Central memory CD4-positive, alpha-beta T cell (primary cell): ENCODE measurements at places on chromosomes 2 and 18.

DNA sequence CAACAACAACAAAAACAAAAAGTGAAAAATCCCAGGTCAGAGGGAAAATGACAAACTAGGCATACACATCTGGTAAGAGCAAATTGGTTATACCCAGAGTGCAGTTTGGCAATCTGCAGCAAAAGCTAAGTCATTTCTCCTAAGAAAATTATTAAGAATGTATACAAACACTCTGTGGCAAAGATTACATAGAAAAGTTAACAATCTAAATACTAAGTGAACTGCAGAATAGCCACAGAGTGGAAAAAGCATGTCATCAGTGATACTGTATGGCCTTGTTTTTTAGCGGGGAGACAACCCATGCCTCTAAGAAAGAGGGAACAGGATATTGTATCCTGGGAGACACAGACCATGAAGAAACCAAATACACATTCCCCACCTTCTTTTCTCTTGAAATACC lies 136.0 kb upstream of the ITGB6 start:
- DNase-seq, result no peak

GRCh38 chr2:11832531-11832930 lies 86.1 kb downstream of the LPIN1 start:
- no peak for DNase-seq

- no peak for DNase-seq
These were observed 24.1 kb downstream of the POLE4 start for GRCh38 chr2:74982577-74982976.

DNA sequence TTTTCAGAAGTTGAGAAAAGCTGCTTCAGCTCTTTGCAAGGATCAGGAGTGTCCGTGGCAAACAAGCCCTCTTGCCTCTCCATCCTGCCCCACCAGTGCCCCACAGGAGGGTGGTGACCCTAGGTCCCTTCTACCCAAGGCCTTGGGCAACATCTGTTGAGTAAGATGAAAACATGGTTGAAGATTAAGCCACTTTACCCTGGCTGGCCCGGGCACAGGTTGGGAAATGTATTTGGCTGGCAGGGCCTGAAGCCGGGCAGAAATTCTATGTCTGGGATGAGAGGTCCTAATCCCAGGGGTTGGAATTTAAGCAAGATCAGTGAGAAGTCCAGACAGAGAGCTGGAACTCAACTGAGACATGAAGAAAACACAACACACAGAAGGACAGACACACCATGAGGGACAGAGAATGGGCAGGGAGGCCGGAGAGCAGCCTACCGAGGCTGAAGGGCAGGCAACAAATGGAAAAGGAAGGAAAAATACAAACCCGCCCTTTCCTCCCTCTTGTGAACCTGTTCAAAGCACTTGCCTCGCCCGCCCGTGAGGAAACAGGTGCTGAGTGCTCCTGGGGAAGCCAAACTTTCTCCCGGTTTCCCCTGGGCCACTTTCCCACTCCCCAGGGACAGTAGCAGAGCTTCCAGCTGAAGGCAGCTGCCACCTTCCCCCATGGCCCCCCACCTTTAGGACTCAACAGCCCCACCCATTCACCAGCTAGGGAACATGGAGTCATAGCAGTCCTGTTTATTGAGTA lies 86.1 kb downstream of the TNS1 start:
- DNase-seq, result no peak

DNA sequence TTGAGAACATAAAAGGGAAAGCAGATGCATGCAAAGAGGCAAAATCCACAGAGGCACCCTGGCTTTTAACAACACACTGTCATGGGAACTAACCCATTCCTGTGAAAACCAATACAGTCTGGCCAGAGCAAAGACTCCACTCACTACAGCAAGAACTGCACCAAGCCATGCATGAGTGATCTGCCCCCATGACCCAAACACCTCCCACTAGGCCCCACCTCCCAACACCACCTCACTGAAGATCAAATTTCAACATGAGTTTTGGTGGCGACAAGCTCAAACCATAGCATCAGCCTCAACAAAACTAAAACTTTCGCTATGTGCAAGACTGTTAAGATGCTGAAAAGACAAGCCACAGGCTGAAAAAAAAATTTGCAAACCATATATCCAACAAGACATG lies 162.8 kb downstream of the SMAD2 start:
- no peak for DNase-seq

- no peak for DNase-seq
These were observed 211.2 kb downstream of the SMAD2 start for GRCh38 chr18:47719096-47719780.

DNA sequence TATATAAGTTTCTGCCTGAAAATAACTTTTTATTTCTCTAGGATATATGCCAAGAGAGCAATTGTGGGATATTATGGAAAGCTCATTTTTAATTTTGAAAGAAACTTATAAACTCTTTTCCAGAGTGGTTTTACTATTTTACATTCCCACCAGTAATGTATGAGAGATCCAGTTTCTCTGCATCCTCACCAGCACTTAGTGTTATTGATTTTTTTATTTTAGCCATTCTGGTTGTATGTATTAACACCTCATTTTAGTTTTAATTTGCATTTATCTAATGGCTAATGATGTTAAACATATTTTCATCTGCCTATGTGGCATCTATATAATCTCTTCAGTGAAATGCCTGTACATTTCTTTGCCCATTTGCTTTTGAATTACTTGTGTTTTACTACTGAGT lies 597.7 kb upstream of the RAB6C start:
- no peak for DNase-seq

DNA sequence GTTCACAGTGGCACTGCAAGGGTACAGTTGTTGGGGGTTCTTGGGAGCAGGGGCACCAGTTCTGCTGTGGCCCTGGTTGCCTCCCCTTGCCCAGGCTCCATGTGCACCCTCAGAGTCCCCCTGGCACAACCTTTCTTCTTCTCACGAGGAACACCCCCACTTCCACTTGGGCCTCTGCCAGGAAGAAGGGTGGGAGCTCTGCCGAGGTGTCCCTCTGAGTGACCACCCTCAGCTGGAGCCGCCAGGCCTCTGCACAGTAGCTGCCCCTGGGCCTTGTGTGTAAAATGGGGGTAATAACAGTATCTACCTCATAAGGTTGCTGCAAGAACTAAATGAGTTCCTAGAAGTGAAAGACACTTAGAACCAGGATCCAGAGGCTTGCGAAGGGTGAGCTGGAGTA lies 8.4 kb downstream of the TPRKB start:
- DNase-seq, result no peak

GRCh38 chr2:12051831-12052230 lies 305.4 kb downstream of the LPIN1 start:
- DNase-seq, result no peak

- DNase-seq, result no peak
These were observed 68.2 kb upstream of the MGAT5 start for GRCh38 chr2:134185639-134186038.

DNA sequence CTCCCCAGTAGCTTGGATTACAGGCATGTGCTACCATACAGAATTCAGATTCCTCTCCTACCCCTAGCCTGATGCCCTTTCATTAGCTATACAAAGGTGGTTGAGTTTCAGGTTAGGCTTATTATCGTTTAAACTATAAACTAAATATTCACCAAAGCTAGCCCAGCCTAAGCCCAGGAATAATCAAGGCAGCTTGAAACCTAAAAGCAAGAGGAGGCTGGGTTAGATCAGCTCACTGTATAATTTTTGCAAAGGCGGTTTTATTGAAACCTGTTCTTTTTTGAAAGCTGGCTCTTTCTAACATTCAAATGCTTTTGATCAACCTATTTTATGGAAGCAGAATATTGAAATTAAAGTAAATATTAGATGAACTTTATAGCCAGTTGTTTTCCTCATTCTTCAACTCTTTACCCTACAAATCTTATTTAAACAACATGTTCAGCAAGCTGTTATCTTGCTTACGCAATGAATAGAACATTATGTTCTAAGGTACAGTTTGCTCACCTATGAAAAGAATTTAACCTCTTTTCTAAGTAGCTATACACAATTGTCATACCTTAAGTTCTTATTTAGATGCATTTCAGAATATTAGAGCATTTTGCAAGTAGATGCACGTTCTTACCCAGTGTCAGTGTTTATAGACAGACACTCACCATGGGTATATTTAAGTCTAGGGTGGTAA lies 241.6 kb downstream of the NEDD4L start:
- no peak for DNase-seq

DNA sequence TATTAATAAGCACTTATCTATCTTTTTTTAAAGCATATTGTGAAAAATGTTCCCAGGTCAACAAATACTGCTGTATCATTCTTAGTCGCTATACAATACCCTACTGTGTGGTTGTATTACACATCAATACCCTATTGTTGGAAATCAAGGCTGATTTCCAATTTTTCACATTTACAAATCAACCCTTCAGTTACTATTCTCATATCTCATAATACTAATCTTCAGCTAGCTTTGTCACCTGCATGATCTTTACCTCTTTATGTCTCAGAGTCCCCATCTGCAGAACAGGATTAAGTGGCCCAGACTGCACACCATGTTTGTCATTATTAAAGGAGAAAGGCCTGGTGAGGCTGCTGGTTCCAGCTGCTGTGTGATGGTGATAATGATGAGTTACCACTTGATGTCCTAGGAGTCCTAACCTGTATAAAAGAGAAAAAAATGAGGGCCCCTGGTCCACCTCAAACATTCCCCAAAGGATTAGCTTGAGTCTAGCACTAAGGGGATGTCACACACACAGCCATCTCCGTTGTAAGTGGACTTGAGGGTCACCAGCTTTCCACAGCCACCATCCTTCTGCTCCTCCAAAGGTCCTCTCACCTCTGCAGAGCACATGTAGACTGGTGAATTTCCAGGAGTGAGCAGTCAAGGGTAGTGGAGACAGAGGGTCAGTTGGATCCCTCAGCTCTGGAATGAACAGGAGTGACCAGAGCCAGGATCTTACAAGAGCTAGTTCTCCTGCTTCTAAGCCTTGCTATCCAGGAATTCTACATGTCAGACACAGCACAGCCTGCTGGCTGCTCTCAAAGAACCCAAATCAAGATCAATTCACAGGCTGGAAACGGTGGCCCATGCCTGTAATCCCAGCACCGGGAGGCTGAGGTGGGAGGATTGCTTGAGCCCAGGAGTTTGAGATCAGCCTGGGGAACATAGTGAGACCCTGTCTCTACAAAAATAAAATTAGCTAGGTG lies 36.0 kb upstream of the BIN1 start:
- DNase-seq, result no peak

DNA sequence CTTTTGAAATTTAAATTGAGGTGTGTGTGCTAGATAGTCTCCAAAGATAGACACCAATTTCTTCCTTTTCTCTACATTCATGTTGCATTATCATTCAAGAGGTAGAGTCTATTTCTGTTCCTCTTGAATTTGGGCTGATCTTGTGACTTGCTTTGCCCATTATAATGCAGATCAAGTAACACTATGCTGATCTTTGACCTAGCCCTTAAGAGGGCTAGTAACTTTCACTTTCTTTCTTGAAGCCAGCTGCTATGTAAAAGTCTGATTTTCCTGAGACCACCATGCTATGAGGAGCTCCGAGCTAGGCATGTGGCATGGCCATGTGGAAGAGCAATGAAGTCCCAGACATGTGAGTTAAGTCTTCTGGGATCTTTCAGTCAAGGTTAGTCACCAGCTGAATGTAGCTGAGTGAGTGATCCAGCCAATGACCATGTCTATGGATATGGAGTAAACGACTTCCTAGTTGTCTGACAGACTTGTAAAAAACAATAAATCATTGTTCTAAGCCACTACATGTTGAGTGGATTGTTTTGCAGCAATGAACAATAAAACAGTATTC lies 189.4 kb upstream of the CWC22 start:
- no peak for DNase-seq

- no peak for DNase-seq
These were observed 83.9 kb upstream of the PKDCC start for GRCh38 chr2:41963661-41964525.

- no peak for DNase-seq
These were observed 3.7 kb downstream of the SCN9A start for GRCh38 chr2:166372046-166372445.

GRCh38 chr2:157720504-157720903 lies 91.8 kb upstream of the ACVR1C start:
- DNase-seq, result no peak

- DNase-seq, result no peak
These were observed 1490.7 kb downstream of the SUCLG1 start for GRCh38 chr2:82968358-82968757.
